ENCODE measurements at places on chromosomes 1 and 21.
A peak's percentile ranks its signal among the peaks of the same experiment; 100 is the strongest.

- DNase-seq: no peak
Measured at GRCh38 chr1:61320575-61320974, 238.2 kb downstream of the NFIA start.

DNA sequence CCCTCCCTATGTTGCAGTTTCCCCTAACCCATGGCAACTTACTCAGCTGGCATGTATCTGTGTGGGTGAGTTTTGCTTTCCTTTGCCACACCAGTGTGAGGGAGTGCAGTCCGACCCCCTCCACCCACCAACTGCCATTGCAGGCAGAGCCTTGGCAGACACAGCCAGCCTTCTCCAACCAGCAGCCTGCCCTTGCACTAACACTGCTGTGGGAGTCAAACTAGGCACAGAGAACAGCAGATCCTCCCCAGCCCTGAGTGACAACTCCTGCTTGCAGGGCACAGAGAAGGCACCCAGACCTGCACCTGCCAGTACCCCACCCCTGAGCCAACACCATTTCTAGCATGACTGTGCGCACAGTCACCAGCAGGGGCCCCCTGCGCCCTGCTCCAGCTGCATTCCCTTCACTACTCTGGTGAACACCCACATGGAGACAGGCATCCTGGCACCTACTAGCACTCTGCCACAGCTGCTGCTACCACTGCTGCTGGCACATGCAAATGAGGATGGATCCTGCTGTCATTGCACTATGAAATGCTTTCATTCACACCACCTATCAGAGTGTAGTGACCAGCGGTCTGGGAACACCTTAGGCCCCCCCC lies 98.4 kb downstream of the MAGI3 start:
- no peak for DNase-seq

DNA sequence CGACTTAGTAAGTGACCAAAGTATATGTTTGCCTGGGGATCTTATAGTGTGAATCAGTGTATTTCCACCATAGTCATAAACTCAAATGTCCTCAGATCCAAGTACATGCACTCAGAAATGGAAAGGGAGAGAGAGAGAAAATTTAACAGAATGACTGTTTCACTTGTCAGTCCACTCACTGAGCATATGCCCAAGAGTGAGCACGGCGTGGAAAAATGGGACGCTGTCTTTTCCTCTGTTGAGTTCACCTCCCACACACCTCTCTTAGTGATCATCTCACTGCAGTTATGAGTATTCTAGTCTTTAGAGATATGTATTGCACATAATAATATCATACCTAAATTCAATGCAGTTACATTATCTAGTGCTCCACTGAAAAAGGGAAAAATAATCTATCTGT lies 156.8 kb upstream of the PRMT6 start:
- DNase-seq: no peak

GRCh38 chr1:89649783-89650182 lies 16.9 kb downstream of the LRRC8C start:
- no peak for DNase-seq

- DNase-seq: no peak
Measured at GRCh38 chr1:223016890-223017289, 126.2 kb downstream of the TLR5 start.

DNA sequence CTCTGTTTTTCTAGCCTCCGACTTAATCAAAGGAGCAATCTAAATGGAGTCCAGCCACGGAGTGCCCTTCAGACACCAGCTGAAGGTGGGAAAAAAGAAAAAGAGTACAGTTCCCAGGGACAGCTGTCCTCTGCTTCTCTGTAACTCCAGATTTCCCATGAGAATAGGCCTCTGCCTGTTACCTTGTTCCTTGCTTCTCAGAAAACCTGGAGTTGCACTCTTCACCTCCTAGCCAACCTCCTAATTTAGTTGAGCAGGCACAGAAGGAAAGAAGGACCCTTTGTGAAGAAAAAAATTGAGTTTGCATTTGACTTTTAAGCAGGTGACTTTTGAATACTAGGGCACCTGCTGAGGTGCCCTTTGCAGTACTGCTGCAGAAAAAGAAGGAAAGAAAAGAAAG lies 8.3 kb downstream of the BARHL2 start:
- DNase-seq: no peak

- DNase-seq: no peak
Measured at GRCh38 chr1:246642719-246643118, 76.5 kb downstream of the CNST start.

- DNase-seq: no peak
Measured at GRCh38 chr1:41615316-41615715, 130.8 kb upstream of the EDN2 start.

DNA sequence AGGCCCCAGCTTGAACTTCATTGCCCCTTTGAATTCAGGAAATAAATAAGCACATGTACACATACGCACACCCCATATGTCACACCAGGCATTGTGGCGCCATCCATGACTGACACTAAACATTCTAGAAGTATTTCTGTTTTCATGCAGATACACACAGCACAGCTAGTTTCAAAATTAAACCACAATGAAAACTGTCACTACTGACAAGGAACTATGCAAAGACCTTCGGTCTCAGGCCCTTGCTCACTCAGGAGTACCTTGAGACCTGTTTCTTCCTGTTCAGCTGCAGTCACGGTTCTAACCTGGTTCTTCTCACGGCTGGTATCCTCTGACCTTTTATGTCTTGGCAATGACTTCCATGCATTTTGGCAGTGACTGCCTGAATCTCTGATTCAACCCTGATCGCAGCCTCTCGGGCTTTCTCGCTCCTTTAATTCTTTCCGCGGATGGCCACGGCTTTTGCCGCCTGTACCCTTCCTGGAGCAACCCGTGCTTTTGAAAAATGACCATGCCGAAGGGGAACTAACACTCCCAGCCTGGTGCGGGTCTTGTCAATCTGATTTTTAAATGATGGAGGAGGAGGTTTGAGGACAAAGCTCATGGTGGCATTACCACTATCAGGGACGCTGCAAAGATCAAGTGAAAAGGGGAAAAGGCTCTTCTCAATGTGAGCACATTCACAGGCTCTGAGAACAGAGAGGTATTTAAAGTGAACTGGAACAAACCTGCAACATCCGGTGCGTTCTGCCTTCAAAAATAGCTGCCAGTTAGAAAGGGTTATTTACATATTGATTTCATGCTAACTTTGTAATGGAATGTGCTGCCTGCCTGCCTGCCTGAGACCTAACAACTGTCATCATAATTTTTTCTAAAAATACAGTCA lies 384.6 kb downstream of the RRAGC start:
- DNase-seq: no peak

GRCh38 chr21:41776778-41777177 lies 9.9 kb upstream of the RIPK4 start:
- no peak for DNase-seq

DNA sequence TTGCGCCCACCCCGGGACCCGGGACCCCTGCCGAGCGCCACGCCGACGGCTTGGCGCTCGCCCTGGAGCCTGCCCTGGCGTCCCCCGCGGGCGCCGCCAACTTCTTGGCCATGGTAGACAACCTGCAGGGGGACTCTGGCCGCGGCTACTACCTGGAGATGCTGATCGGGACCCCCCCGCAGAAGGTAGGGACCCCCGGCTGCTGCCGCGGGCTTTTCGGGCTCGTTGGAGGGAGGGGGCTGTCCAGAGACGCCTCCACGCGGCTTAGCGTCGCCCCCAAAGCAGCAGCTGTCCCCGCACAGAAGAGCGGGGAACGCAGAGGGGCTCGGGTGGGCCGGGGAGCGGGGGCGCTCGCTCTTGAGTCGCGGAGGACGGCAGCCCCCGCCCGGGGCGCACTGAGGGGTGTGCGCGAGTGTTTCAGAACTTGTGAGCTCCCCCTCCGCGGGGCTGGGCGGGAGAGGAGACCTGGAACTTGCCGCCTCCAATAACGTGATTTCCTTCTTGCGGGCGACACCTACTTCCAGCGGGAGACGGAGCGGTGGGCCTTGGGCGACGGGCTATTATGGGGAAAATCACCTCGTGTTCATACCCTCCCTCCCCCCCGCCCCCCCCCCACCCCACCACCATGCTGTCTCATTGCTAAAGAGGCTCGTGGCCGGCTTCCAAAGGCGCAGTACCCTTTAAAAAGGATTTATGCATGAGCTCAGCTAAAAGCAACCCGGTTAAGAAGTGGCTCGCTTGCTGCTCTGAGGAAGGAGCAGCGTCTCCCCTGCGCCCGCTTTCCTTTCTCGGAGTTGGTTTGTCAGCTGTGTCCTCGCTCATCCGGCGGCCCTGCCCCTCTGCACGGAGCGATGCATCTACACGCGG lies 664 bp downstream of the BACE2 start:
- no peak for DNase-seq

- DNase-seq: no peak
Measured at GRCh38 chr21:42456457-42456856, 39.6 kb downstream of the RSPH1 start.

GRCh38 chr1:21114431-21114830 lies 62.3 kb downstream of the EIF4G3 start:
- DNase-seq: no peak

DNA sequence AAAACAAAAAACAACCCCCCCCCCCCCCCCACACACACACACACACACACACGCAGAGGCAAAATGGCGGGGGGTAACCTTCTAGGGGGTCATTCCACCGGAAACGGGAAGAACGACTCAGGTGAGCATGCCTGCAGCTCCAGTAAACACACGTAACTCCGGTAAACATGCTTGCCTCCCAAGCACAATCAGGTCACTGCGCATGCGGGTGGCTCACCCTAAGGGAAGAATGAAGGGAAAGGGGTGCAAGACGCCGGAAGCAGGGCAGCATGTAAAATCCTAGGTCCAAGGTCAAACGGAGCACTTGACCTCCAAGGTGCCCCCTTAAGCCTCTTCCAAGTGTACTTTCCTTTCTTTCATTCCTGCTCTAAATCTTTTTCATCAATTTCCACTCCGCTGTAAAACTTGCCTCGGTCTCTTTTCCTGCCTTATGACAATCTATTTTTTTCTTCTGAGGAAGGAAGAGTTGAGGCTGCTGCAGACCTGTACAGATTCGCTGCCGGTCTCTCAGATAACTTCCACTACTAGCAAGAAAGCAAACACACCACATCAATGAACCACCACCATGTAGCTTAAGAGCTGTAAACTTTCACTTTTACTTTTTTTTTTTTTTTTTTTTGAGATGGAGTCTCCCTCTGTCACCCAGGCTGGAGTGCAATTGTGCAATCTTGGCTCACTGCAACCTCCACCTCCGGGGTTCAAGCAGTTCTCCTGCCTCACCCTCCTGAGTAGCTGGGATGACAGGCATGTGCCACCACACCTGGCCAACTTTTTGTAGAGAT lies 21.0 kb upstream of the CBR3 start:
- peak; percentile 22 for DNase-seq

DNA sequence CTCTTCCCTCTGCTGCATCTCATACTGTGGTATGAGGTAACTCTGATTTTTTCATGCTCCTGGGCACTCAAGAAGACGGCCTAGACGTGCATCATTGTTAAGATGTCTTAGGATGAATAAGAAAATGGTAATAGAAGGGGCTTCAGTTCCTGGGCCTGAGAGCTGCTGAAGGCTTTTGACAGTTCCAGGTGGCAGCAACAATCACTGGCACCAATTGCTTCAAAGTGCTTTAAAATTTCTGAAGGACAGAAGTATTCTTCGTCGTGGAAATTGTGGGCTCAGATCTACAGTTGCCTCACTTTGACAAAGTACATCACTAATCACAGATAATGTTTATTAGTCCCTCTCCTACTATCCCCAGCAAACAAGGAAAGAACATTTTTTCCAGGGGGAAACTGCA lies 536.6 kb upstream of the CAMK1G start:
- no peak for DNase-seq

- DNase-seq: no peak
Measured at GRCh38 chr1:191498318-191498717, 659.9 kb upstream of the RGS18 start.

DNA sequence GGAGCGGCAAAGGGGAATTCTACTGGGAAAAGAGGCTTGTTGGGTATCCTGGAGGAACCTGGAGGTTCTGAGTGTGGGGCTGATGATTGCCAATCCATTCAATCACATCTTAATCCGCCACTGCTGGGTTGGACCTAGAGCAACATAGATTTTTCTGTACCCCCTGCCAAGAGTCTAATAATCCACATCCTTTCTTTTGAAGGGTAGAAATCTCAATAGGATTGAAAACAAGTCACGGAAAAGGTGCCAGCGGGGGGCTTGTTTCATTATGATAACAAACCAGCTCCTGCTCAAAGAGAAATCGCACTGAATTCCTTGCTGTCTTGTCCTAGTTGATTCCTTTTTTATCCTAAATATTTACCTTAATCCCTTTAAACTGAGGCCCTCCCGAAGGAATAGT lies 528.5 kb downstream of the ADGRL2 start:
- DNase-seq: no peak

DNA sequence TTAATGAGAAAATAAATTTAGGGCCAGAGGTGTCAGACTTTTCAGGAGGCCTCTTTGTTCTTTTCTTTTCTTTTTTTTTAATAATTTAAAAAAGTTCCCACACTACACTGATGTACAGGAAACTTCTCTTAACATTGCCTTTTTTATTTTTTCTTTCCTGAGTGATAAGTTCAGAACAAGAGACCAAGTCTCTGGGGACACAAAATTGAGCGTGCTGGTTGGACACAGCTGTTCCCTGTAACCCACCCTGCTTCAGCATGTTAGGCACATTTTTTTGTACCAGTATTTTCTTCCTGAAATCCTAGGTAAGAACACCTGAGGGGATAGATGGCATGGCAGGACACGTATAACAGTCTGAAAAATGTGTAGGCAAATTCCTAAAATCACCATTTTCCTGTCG lies 50.1 kb downstream of the PBX1 start:
- no peak for DNase-seq

- no peak for DNase-seq
Measured at GRCh38 chr1:54989968-54990810, 8.5 kb upstream of the BSND start.

GRCh38 chr1:211529453-211529852 lies 37.5 kb upstream of the RD3 start:
- no peak for DNase-seq

DNA sequence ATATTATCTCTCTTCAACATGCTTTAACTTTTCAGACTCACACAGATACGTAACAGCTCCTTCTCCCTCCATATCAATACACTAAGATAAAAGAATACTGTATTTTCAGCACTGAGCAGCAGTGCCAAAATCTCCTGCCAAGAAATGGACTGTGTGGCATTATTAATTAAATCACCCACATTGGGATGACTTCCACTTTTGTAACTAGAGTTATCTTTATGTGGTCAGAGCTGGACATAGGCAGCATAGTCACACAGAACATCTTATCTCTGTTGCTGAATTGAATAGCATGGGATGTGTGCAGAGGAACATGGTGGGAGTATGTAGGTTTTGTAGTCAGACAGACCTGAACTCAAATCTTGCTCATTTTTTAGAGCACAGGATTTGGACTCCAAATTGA lies 41.4 kb upstream of the CACYBP start:
- no peak for DNase-seq

- DNase-seq: no peak
Measured at GRCh38 chr1:38274974-38275373, 228.4 kb upstream of the POU3F1 start.

- no peak for DNase-seq
Measured at GRCh38 chr21:38702196-38702595, 103.5 kb upstream of the ETS2 start.

GRCh38 chr21:34692458-34693020 lies 23.7 kb downstream of the CLIC6 start:
- DNase-seq: no peak

Measured in activated T-helper 1 cell treated with anti-CD3 and anti-CD28 coated beads, Interleukin-2, amount 50 U/mL, for 16 hours (primary cell).